Smooth muscle cell of the brain vasculature (primary cell): ENCODE measurements at places on chromosomes 6 and 20.

DNA sequence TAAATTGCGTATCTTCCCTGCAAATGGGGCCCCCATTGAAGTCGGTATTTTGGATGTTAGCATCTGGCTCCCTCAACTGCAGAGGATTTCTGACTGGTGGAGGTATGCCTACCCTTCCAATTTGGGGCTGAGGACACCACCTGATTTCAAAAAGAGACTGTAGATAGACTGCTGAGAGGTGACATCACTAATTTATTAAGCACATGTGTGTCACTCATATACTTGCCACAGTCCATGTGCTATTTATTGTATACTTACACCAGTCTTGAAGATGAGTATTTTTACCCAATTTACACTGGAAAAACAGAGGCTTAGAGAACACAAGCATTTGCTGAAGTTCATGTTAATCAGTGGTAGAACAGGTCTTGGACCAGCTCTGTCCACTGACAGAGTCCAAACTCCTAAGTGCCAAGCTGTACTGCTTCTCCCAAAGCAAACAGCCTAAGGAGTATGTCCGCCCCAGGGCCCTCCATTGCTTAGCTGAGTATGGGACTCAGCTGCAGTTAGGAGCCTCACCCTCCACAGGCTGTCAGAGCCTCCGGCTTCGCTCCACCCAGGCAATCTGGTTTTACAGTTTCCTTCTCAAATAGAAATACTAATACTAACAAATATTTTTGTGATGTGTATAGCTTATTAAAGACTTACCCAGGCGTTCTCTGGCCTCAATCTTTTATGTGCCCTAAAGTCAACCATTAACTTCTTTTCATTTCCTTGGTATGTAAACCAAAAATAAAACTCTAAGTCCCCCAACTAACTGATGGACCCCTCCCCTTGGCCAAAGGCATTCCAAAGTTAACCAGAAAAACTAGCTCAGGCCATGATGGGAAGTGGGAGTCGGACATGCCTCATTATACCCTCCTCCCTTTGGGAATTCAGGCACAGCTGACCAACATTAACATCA, 17.5 kb downstream of the RIN2 start:
- no peak for DNase-seq

DNA sequence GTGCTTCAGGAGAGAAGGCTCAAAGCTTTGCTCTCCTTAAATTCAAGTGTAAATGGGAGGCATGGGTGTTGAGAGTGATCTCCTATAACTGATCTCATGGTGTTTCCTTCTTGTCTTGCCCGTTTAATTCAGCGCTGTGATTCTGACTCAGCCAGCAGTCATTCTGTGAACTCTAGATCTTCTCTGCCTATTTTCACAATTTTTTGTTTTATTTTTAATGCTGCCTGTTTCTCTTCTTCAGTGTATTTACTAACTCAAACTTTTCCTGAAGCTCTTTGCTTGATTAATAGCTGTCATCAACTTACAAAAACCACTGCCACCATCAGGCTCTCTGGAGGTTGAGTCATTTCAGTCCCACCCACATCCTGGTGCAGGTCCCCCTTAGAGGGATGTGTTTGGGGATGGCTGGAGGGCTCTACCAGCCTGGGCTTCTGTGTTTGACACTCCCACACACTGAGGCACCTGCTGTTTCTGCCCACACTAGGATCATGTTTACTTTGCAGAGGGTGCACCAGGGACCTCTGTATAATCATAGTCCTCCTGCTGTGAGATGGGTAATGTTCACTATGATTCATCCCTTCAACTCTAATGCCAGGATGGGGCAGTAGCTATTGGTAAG, 94.0 kb downstream of the SHLD1 start:
- DNase-seq, result no peak

DNA sequence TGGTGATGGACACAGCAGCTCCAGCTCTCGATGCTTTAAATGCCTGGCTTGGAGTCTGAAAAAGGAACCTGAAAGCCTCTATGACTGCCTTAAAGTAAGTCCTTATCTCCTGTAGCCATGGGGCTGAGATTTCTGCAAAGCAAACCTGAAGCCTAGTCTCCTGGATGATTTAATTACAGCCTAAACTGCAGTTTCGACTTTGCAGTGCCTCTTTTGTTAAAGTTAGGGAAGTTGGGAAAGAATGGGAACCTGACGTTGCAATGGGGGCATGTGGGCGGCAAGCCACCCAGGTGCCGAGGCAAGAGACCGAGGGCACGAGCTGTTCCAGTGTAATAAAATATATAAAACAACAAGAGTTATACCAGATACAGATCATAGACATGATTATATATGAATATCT, 11.7 kb upstream of the TCFL5 start:
- DNase-seq, result no peak

DNA sequence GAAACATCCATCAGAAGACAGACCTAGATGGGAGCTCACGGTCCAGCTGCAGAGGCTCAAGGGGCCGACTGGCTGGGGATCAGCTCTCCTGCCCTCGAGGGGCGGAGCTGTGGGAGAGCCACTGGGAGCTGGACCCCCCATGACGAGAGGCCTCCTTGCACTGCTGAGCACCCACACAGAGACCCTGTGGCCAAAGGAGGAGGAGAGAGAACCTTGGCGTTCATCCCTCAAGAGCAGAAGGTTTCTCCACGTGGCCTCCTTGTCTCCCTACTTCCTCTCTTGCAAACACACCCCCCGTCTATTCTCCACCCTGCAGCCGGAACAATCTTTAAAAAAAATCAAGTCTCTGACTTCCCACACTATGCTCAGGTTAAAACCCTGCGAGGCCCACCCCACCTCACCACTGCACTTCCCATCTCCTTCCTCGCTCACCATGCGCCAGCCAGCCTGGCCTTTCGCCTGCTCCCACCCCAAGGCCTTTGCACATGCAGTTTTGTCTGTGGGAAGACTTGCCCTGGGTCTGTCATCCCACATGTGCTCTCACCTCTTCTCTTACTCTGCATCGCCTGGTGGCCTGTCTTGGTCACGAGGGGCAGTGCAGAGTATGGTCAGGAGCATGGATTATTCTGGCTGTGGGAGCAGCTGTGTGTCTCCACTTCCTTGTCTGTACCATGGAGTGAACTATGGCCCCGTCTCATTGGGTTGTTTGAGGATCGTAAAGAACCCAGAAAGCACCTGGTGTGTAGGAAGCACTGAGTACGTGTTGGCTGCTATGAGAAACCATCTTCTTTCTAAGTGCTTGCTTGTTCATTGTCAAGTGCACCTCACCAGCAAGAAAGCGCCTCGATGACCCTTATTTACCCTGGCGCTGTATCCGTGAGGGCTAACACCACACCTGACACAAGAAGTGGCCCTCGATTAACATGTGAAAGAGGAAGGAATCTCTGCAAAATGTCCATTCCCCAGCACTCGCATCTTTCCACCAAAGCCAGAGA, 32.9 kb downstream of the PMEPA1 start:
- no peak for DNase-seq

DNA sequence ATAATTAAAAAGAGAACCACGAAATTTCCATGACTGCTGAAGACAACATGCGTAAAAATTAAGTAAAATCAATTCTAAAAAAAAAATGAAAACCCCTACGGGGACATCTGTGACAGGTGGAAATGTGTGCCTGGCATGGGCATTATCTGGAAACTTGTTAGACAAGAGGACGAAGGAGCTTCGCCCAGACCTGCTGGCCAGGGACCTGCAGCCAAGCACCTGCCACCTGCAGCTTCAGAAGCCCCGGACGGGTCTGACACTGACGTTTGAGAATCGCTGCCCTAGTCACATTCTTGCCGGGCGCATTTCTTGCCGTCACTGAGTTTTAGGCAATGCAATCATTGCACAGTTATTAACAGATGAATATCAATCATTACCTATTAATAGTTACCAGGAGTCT, 140.3 kb downstream of the SMOC2 start:
- no peak for DNase-seq

DNA sequence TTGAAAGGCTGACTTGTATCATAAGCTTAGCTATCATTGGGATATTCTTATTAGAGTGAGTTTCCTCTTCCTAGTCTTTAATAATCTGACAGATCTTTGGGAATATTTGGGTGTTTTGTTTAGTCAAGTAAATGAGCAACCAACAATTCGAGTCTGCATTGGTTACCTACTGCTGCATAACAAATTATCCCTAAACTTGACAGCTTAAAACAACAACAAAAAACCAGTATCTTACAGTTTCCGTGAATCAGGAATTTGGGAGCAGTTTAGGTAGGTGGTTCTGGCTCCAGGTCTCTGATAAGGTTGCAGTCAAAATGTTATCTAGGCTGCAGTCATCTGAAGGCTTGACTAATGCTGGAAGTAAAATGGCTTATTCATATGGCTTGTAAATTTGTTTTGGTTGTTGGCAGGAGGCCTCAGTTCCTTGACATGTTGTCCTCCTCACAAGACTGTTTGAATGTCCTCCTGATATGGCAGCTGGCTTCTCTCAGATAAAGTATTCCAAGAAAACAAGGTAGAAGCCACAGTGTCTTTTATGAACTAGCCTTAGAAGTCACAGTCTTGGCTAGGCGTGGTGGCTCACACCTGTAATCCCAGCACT, 7.2 kb downstream of the GTF3C6 start:
- DNase-seq, result no peak

DNA sequence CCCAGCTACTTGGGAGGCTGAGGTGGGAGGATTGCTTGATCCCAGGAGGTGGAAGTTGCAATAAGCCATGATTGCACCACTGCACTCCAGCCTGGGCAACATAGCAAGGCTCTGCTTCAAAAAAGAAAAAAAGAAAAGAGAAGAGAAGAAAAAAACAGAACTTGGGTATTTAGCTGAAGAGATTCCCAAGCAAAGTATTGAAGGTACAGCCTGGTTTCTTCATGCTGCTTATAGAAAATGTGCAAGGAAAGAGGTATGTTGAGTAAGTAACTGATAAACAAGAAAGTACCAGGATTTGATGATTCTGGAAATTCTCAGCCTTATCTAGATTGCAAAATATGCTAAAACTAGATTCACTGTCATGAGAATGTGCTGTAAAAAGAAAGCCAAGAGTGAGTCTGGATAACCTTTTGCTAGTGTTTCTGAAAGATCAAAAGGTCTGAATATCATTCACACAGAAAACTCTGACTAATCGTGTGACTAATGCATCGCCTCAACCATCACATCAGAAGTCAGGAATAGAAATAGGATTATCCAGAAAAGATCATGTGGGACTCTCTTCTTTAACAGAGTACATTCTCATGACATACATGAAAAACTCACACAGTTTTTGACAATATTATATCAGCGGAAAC, 32.4 kb upstream of the NOP56 start:
- no peak for DNase-seq

- no peak for DNase-seq
These were observed 90.6 kb downstream of the QKI start for GRCh38 chr6:163504984-163505640.

DNA sequence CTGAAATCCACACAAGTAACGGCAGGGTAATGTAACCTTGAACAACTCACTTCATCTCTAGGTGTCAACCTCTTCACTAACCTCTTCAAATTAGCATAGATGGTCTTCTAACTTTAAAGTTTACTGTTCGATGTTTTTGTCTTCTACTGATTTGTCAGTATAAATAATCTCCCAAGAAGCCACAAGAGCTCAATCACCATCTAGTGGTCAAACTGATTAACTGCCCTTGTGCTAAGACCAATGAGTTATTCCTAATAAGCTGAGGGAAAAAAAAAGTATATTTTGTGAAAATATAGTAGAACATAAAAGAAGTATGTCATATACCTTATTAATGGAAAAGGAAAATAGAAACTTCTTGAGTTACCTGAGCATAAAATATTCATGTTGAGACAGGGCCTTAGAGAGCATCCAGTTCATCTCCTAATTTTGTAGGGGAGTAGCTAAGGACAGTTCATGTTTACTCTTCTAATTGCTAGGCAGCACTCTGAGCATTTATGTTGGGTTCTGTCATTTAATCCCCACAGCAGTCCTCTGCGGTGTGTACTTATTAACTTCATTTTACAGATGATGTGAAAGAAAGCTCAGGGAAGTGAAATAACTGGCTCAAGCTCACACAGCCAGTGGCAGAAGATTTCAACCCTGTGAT, 317.1 kb downstream of the ESR1 start:
- DNase-seq, result peak; percentile 45

DNA sequence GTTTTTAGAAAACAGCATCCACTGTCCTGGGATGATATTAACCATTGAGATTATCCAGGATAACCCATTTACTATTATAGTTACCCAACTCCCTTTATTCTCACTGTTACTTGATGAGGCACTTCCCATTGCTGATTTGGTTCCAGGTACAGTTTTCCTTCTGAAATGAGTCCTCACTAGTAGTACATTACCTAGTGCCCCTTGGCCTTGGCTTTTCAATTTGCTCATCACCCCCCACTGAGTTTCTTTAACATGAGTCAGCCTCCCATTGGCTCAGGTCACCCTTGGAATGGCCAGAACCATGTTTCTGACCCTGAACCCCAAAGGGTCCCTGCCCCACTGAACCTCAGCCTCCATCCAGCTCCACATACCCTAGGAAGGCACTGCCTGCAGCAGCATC, 28.4 kb downstream of the MDGA1 start:
- DNase-seq, result no peak

GRCh38 chr6:44339301-44339700, 3.1 kb upstream of the SPATS1 start:
- DNase-seq, result no peak

GRCh38 chr6:137792160-137793033, 74.7 kb upstream of the TNFAIP3 start:
- DNase-seq, result no peak

- DNase-seq, result no peak
These were observed 4.2 kb downstream of the SCML4 start for GRCh38 chr6:107819964-107820337.

- DNase-seq, result no peak
These were observed 28.1 kb upstream of the RALGAPA2 start for GRCh38 chr20:20740541-20740940.

DNA sequence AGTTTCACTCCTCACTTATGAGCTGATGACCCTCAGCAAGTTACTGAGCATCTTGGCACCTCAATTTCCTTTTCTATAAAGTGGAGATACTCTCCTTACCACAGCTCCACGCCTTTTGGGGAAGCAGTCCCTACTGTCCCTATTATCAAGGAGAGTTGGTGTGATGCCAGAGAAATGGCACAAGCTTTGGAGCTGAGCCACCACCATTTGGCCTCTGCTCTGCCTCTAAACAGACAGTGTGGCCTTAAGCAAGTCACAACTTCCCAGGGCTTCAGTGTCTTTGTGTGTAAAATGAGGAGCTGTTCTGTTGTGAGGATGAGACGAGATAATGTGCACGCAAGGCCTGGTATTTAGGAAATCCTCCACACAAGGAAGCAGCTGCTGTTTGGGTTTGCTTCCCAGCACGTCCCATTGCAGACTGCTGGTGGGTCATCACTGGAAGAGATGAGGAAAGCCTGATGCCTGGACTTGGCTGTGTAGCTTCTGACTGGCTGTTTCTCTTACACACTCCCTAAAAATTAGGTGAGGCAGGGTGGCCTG, 18.5 kb downstream of the NSFL1C start:
- no peak for DNase-seq

GRCh38 chr6:161796681-161797080, 522.8 kb upstream of the AGPAT4 start:
- no peak for DNase-seq

- no peak for DNase-seq
These were observed 96.4 kb upstream of the CNKSR3 start for GRCh38 chr6:154606860-154607259.

GRCh38 chr20:2172305-2173175, 70.9 kb downstream of the STK35 start:
- DNase-seq, result peak; percentile 24

- DNase-seq, result no peak
These were observed 128.8 kb upstream of the PDE7B start for GRCh38 chr6:135722679-135723078.
